Cardiac septum (tissue), 1 donor: ENCODE measurements at places on chromosomes 7 and 10. TPM values are rescaled to one million over a fixed set of nuclear protein-coding genes. Genes with fewer than 3 reads are reported as not detected.
A peak's percentile ranks its signal among the peaks of the same experiment; 100 is the strongest.

GRCh38 chr10:86334488-86335085 is 32.0 kb downstream of the GRID1 start:
- no peak for DNase-seq

GRCh38 chr7:8382004-8382730 is 51.2 kb upstream of the NXPH1 start:
- no peak for DNase-seq

DNA sequence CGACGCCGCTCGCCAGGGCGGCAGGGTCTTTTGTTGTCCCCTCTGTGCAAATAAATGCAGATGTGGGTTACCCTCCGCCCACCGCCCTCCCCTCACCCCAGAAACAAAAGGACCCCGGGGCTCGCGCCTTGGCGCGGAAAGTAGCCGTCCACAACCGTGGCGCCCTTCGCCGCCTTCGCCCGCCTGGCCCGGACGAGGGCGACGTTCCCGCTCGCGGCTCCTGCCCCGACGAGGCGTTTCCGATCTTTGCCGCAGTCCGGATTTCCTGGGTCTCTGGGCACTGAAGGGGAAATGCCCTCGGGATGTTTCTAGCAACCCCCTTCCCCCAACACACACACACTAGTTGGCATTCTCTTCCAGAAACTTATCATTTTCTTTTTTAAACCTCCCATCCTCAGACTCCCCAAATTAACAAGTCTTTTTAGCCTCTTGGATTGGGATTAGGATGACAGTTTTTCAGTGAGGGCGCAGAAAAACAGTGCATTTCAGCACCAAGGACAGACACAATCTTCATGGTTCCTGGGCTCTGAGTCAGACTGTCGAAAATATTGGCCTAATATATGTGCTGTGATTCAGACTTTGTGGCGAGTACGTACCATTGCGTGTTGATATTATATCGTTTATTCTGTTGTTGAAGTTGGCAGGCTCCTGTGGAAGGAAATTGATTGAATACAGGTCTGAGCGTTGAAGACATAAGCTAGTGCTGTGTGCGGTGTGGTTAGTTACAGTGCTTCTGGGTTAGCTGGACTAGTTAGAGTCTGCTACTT is 771 bp downstream of the PHYHIPL start:
- no peak for DNase-seq

GRCh38 chr7:78433421-78433820 is 634.8 kb downstream of the PHTF2 start:
- no peak for DNase-seq

GRCh38 chr7:28075674-28076358 is 104.8 kb downstream of the JAZF1 start:
- no peak for DNase-seq

GRCh38 chr10:51288511-51288910 is 214.2 kb downstream of the PRKG1 start:
- no peak for DNase-seq

GRCh38 chr10:121886181-121886580 is 41.6 kb downstream of the ATE1 start:
- no peak for DNase-seq

DNA sequence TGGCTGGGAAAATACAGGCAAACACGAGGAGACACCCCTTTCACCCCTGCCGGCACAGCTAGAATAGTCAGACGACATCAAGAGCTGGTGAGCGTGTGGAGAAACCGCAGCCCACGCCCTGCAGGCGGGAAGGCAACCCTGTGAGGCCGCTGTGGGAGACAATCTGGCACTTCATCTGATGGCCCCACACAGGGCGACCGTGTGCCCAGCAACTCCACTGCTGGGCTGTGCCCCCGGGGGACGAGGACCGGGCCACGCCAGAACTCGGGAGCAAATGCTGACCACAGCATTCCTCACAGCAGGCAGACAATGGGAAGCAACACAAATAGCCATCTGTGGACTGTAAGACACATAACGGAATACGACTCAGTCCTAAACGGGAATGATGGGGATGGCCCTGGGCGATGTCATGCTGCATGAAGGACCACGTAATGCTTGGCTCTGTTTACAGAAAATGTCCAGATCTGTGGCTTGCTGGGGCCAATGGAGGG is 58.9 kb downstream of the CFAP46 start:
- no peak for DNase-seq

- DNase-seq = no peak
Measured at GRCh38 chr10:637771-638195, 51.7 kb downstream of the DIP2C start.

DNA sequence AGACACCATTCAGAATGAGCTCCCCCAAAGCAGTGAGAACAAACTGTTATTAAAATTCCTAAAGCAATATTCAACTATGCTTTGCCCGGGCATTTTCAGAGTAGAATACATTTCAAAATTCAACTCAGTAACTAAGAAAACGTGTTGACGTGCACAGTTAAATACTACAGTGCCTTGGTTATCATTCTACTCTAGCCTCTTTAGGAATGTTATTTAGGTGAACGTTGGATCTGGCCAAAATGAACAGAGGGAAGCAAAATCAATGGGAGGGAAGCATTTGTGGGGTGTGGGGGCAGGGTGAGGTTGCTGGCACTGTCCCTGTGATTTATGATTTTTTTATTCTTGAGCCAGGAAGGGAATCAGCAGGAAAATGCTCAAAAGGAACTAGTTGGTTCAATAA is 27.5 kb downstream of the RSU1 start:
- no peak for DNase-seq

GRCh38 chr7:27302590-27302989 is 60.0 kb downstream of the EVX1 start:
- no peak for DNase-seq

DNA sequence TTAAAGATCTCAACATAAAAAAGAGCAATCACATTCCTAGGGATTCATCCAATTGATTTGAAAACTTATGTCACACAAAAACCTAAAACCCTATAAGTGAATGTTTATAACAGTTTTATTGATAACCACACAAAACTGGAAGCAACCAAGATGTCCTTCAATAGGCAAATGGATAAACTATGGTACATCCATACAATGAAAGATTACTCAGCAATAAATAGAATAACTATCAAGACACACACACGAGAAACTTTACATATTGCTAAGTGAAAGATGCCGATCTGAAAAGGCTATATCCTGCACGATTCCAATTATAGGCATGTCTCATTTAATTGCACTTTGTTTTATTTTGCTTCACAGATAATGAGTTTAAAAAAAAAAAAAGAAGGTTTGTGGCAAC is 83.3 kb downstream of the ATE1 start:
- DNase-seq = no peak

- DNase-seq = no peak
Measured at GRCh38 chr7:111083413-111083812, 7.5 kb upstream of the LRRN3 start.

DNA sequence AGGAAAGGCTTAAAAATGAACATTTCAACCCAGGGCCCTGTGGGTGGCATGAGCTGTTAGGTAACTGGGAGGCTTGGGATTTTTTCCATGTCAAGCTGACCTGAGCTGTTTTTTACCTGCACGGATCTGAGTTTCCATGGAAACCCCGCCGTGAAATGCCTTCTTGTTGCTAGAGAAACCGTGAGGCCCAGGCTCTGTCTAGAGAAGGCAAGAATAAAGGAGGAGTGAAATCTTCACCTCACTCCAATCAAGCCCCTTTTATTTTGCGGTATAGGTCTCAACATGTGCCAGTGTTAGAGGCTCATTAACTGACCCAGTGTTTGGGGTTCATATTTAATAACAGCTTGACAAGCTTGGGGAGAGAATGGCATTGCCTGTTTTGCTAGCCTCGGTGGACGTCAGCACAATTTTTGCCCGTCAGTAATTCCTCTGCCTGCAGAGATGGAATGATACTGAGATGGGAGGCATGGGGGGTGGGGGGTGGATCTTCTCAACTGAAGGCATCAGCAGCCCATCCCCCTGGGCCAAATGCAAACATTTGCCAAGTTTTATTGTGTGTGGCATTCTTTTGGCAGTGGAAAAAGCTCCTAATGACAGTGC is 48.9 kb upstream of the PDCD4 start:
- DNase-seq = no peak

DNA sequence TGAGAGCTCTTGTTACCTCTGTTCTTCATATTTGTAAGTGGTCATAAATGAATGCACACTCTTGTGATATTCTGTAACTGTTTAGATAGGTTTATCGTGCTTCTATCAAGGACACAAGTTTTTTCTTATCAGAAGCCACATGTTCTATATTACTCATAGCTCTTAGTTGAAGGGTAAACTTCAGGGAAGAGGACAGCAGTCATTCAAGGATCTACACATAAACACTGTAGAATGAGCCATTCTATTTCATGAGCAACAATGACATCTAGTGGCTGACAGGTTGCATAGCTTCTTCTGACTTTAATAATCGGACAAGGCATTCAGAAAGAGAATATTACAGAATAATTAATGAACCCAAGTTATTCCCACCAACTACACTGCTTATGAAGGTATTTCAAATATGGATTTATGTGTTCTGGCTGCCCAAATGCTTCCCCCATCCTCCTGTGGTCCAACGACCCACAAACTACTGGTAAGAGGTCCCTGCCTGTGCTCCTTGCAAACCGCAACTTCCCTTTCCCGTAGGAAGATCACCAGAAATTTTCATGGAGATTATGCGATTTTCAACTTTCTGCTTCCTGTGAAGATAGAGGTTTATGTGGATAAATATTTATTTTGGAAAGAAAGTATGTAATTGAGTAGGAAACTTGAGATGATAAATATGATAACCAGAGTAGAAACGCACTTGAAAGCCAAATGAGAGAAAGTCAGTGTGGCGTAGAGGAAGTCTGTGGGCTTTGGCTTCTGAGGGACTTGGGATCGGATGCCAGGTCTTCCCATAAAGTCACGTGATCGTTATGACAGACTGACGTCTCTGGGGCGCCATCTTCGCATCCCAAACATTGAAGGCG is 16.8 kb upstream of the ABCB5 start:
- no peak for DNase-seq

GRCh38 chr7:64874114-64874513 is 29.0 kb upstream of the ZNF273 start:
- DNase-seq = no peak

GRCh38 chr7:155456738-155457543 is 988 bp upstream of the EN2 start:
- peak; percentile 82 for DNase-seq

DNA sequence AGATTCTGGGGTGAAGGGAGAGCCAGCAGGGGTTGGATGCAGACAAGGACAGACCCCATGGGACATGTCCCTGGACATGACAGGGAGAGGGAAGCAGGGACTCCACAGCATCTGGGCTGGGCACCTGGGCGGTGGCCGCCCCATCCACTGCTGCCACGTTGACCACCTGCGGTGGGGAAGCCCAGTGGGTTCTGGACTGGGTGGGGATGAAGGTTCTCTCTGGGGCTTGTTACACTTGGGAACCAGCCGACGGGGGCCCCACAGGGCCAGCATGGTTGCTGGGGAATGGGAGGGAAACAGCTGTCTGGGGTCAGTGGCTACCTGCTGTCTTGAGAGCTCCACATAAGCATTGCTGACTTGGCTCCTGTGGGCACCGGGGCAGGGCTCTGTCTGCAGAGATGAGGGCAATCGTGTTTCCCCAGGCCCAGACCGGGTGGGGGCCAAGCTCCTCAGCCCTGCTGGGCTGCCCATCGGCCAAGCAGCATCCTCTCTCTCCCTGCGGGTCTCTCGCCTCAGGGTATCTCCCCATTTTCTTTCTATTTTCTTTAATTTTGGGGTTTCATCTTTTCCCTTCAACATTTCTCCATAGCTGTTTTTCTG is 443.6 kb upstream of the PFKP start:
- no peak for DNase-seq

- no peak for DNase-seq
Measured at GRCh38 chr7:39434012-39434411, 132.2 kb upstream of the YAE1 start.

DNA sequence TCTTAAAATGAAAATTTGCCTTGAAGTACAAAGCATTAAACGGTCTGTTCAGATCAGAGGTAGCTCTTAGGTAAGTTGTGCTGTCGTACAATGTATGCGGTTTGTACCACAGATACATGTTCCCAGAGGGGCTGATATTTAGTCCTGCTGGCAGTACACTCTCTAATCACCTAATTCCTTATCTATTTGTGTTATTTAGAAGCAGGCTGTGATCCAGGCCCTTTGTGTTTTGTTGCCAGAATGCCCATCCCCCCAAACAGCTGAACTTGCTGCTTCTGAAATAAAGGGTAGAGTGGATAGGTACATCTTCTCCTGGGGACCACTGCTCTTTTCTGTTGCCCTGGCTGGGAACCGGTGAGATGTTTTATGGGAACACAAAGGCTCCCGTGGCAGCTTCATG is 84.5 kb downstream of the SND1 start:
- DNase-seq = no peak

DNA sequence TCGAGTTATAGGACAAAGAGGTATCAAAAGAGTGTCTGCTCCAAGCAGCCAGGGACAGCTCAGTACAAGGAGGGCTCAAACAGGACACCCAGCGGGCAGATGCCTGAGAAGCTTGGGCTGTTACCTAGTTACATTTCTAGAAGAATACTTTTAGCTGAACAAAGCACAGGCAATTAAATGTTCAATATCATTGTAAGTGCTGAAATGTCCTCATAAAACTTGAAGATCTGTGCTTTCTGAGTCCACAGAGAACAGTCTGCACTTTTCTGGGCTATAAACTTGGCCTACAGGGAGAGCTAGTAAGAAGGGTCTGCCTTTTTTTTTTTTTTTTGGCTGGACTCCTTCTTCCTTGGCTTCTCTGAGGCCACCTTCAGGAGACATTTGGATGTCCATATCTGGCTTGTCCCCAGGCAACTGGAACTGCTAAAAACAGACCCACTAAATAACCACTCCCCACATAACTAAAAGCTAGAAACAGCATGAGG is 123.2 kb downstream of the SLC16A9 start:
- no peak for DNase-seq

DNA sequence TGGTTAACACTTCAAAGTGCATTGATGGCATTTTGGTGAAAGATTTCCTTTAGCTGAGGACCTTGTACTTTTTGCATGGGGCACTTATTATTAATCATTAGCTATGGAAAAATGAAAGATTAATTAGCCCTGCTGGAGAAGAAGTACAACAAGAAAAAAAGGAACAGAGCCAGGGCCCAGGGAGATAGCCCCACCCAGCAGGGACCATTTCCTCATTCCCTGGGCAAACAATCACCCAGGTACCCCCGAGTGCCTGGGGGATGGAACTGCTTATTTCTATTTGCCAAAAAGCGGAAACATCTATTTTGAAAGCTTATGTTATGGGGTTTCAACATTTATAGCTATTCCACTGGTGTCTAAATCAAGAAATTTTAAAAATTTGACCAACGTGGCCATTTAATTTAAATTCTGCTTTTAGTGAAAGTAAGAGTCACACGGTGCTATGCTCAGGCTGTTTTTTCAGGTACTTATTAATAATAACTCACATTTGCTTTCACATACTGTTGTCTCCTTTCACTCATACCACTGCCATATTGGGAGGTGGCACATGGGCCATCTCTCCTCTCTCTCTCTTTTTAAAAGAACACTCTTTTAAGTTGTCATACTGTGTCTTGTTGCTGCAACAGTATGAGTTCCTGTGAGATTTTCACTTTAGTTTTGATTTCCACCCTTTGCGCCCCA is 143.6 kb upstream of the KIF5B start:
- DNase-seq = no peak

- DNase-seq = no peak
Measured at GRCh38 chr10:227014-227413, 91.8 kb downstream of the ZMYND11 start.

OLAH gene
- total RNA-seq = not detected

KCNIP2 gene
- total RNA-seq = 14.9 TPM

CDC14C gene
- not detected for total RNA-seq

FOXI2 gene
- 0.24 TPM for total RNA-seq
